Activated CD8-positive, alpha-beta T cell treated with anti-CD3 and anti-CD28 coated beads, Interleukin-2, amount 10 ng/mL, durations not matched to agents 7 days and 5 days (primary cell): ENCODE measurements at places on chromosomes 7 and 10.

DNA sequence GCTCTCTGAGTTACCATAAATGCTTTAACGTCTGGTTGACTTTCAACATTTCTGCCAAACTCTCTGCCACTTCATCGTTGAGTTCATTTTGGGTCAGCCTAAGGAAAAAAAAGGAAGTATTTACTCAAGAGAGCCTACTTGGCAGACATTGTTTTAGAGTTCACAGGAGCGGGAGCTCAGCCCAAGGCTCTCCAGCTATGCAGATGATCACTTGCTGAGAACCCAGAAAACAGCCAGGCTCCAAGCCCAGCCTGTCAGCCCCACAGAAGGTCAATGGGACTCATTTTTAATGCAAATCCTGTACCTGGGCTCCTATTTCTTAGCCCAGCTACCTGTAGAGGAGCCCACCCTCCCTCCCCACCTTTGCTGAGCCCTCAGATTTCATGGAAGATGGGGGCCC is 45.5 kb downstream of the NOD1 start:
- DNase-seq: no peak
- peaks cover 11% of the 10 kb centered on the region for H3K4me1 ChIP-seq
- H3K27ac ChIP-seq: no peak overlapping the region
- no peaks in the 10 kb centered on the region for H3K27me3 ChIP-seq

GRCh38 chr10:82358486-82359099 is 483.6 kb downstream of the NRG3 start:
- no peak overlapping the region for H3K4me3 ChIP-seq
- no peak overlapping the region for H3K27ac ChIP-seq
- H3K4me1 ChIP-seq: no peaks in the 10 kb centered on the region
- H3K27me3 ChIP-seq: no peaks in the 10 kb centered on the region
- H3K36me3 ChIP-seq: no peaks in the 10 kb centered on the region

- H3K27ac ChIP-seq: no peak overlapping the region
- no peak for DNase-seq
- H3K36me3 ChIP-seq: no peaks in the 10 kb centered on the region
- no peak overlapping the region for H3K4me3 ChIP-seq
Observed at GRCh38 chr7:86201767-86202166, 441.9 kb upstream of the GRM3 start.

DNA sequence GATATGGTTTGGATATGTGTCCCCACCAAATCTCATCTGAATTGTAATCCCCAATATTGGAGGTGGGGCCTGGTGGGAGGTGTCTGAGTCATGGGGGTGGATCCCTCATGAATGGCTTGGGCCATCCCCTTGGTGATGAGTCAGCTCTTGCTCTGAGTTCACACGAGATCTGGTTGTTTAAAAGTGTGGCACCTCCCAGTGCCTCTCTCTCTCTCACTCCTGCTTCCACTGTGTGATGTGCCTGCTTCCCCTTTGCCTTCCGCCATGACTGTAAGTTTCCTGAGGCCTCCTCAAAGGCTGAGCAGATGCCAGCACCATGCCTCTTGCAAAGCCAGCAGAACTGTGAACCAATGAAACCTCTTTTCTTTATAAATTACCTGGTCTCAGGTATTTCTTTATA is 4.8 kb upstream of the GCK start:
- no peak overlapping the region for H3K27ac ChIP-seq
- no peak overlapping the region for H3K4me3 ChIP-seq
- peaks cover 6% of the 10 kb centered on the region for H3K27me3 ChIP-seq
- DNase-seq: no peak
- H3K36me3 ChIP-seq: no peaks in the 10 kb centered on the region

GRCh38 chr7:31476941-31477677 is 36.8 kb upstream of the ITPRID1 start:
- no peak overlapping the region for H3K27ac ChIP-seq
- no peaks in the 10 kb centered on the region for H3K4me1 ChIP-seq
- DNase-seq: no peak
- no peak overlapping the region for H3K4me3 ChIP-seq
- H3K36me3 ChIP-seq: no peaks in the 10 kb centered on the region

DNA sequence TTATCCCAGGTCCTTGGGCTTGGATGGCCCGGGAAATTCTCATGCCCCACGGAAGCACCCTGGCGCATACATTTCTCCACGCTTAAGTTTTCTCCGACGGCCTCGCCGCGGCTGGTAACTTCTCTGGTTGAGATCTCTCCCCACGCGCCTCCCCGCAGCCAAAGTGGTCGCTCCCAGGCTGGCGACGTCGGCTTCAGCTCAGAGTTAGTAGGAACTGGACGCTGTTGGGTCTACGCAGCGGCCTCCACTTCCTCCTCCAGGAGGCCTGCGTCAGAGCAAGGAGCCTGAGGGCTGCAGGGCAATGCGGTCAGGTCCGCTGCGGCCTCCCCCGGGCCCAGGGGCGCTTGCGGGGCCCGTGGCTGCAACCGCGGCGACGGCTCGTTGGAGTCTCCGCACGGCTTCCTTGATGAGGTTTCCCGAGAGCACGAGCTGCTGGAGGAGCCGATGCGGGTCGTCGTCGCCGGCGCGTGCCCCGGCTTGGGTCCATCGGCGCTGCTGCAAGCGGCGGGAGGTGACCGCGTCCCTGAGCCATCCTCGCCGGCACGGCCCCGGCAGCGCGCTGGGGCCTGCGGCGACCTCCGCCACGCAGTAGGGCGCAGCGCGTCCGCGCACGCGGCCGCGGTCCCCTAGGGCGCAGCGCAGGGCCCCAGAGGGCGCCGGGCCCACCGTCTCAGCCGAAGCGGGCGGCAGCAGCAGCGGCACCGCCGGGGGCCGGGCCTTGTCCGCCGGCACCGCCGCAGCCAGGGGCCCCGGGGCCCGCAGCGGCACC is 744 bp downstream of the FRAT2 start:
- H3K4me3 ChIP-seq: peak overlapping the region; percentile 75
- peak overlapping the region; percentile 91 for H3K27ac ChIP-seq
- H3K36me3 ChIP-seq: peaks cover 27% of the 10 kb centered on the region
- H3K27me3 ChIP-seq: peaks cover 22% of the 10 kb centered on the region
- DNase-seq: peak; percentile 53

DNA sequence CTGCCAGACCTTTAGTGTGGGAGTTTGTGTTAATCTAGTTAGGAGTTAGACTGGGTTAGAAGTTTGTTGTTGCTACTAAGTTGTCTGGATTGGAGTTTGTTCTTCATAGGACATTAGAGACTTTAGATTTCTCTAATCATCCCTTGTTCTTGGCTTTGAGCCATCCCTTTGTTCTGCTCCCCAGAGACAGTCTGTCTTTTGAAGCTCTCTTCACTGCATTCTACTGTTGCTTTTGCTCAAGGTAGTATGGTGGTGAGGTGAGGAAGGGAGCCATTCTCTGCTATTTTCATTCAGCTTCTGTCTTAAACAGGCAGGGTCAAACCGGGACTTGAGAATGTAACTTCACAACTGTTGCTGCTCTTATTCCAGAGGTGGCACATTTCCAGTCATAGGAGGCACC is 10.4 kb upstream of the TARP start:
- H3K27me3 ChIP-seq: no peaks in the 10 kb centered on the region
- H3K36me3 ChIP-seq: no peaks in the 10 kb centered on the region
- peaks cover 2% of the 10 kb centered on the region for H3K4me1 ChIP-seq
- no peak overlapping the region for H3K27ac ChIP-seq

DNA sequence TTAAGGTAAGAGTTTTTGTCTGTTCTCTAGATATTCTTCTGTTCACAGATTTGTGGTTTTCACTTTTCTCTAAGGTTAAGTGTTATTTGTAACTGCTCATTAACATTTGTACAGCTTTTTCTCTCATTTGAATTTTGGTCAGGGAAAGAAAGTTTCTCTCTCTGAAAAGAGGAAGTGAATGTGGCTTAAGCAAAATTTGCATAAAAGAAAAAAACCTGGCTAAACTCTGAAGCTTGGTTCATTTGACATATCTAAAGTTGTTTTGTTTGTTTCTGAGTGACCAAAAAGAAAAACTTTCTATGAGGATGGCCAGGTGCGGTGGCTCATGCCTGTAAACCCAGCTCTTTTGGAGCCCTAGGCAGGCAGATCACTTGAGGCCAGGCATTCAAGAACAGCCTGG is 22.0 kb upstream of the SLC26A4 start:
- no peak for DNase-seq
- peak overlapping the region; percentile 27 for H3K4me3 ChIP-seq
- peak overlapping the region; percentile 78 for H3K27ac ChIP-seq
- H3K27me3 ChIP-seq: peaks cover 12% of the 10 kb centered on the region

DNA sequence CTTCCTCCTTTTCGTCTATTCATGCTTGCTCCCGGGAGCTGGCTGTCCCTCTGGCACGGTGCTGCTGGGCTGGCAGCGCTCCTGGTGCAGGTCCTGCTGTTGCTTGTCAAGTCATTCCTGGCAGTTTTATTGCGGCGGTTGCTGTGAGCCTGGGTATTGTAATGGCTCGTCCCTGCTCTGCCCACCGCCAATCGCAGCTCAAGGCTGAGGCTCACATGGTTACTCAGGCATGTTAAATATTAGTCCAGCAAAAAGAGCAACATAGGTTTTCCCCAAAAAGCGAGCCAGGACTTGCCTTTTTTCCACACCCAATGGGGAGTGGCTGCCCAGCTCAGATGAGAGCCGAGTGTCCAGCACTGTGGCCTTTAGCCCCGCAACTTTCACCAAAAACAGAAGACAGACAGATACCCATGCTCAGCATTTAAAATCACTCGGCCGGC is 492.9 kb upstream of the FOXK1 start:
- no peaks in the 10 kb centered on the region for H3K36me3 ChIP-seq
- no peak overlapping the region for H3K27ac ChIP-seq
- H3K4me3 ChIP-seq: no peak overlapping the region
- no peaks in the 10 kb centered on the region for H3K27me3 ChIP-seq
- H3K4me1 ChIP-seq: peaks cover 1% of the 10 kb centered on the region
- no peak for DNase-seq

DNA sequence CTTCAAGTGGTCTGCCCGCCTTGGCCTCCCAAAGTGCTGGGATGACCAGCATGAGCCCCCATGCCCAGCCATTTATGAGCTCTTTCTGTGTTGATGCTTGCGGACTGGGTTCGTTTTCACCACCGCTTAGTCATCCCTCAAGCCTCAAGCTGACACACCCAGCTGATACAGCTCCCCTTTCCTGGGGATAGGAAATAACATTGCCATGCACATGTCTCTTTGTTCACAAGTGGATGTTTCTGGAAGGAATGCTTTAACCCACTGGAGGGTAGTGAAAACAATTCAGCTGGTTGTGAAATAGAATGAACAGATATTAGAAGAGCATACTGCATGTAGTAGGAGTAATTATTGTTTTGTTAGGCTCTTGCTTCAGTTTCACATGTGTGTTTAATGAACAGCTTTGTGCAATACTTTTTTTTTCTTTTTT is 8.5 kb upstream of the METTL27 start:
- DNase-seq: no peak
- no peak overlapping the region for H3K27ac ChIP-seq
- H3K4me3 ChIP-seq: no peak overlapping the region
- no peaks in the 10 kb centered on the region for H3K36me3 ChIP-seq

- DNase-seq: peak; percentile 44
- no peaks in the 10 kb centered on the region for H3K27me3 ChIP-seq
- no peak overlapping the region for H3K4me3 ChIP-seq
- peaks cover 35% of the 10 kb centered on the region for H3K4me1 ChIP-seq
Observed at GRCh38 chr7:2760098-2760889, 72.3 kb downstream of the AMZ1 start.

DNA sequence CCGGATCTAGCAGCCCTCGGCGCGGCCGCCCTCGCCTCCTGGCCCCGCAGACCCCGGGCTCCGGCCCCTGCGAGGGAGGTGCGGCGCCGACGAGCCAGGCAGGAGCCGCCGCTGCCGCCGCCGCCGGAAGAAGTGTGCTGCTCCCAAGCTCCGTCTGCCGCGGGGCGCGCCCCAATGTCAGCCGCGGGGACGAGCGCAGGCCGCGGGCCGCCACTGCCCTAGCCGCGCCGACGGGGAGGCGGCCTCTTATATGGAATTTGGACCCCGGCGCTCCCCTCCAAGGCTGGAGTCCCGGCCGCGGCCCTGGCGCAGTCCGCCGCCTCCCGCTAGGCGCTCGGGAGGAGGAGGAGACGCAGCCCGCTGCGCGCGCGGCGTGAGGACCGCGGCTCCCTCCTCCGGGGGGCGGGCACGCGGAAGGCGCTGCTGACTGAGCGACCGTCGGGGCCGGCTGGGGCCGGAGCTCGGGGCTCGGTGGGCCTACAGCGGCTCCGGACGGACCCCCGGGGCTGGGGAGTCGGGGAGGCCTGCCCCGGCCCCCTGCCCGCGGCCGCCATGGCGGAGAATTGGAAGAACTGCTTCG is at the start of gene TRIM8:
Gene TRIM8 (plus strand): TSS at position 414 of the 580 bp plus-strand sequence. CDS start 139 bp downstream, at position 553.
- peaks cover 38% of the 10 kb centered on the region for H3K4me1 ChIP-seq
- peak within 1 kb of the TSS; percentile 99 for H3K4me3 ChIP-seq
- peaks cover 24% of the 10 kb centered on the region for H3K36me3 ChIP-seq
- DNase-seq: peak; percentile 67
- H3K27me3 ChIP-seq: peaks cover 4% of the 10 kb centered on the region

DNA sequence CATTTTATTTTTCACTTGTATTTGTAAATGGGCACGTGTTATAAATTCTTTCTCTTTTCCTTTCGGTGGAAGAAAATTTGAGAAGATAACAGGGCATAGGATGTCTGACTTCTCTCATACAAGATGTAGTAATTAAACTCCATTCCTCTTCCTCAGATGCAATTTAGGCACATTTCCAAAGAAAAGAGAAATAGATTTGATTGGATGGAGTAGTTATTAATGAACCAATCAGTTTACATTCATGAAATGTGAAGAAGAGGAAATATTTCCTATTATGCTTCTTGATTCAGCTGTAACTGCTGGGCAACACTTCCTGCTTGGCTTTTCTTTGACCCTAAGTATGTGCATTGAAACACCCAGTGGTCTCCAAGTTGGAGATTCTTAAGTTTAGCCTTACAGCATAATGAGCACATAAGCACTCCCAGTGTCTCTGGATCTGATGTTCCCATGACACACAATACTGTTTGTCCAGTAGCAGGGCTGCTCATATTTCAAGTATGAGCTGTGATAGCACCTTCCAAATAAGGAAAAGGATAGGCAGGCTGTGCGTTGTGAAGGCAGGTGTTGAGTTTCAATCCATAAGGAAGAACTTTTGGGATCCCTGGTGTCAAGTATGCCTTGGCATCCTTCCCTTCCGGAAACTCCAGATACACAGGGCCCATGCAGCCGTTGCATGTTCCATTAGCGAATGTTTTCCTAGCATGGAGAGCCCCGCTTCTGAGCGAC is 33.4 kb upstream of the COBL start:
- H3K4me1 ChIP-seq: no peaks in the 10 kb centered on the region
- H3K27ac ChIP-seq: no peak overlapping the region
- H3K36me3 ChIP-seq: no peaks in the 10 kb centered on the region
- peaks cover 4% of the 10 kb centered on the region for H3K27me3 ChIP-seq

- H3K27ac ChIP-seq: no peak overlapping the region
- H3K27me3 ChIP-seq: no peaks in the 10 kb centered on the region
- H3K4me3 ChIP-seq: no peak overlapping the region
- H3K4me1 ChIP-seq: no peaks in the 10 kb centered on the region
- DNase-seq: no peak
Observed at GRCh38 chr10:123301077-123301857, 147.1 kb downstream of the BUB3 start.

DNA sequence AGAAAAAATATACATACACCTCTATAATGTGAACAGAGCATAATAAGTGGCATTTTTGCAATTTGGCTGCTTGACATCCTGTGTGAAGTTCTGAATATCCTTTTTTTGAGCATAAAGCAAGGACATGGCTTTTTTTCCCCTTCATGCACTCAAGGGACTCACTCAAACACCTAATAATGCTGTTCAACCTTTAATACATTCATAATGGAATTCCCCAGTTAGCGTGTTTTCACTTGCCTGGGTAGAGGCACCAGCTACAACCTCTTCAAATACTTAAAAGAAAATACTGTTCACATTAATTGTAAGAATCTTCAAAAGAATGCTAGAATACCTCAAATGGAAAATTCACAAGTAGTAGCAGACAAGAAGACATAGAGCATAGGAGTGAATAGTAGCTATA is 316.8 kb downstream of the PCDH15 start:
- H3K36me3 ChIP-seq: no peaks in the 10 kb centered on the region
- H3K4me3 ChIP-seq: no peak overlapping the region
- no peak for DNase-seq
- H3K27ac ChIP-seq: no peak overlapping the region
- H3K27me3 ChIP-seq: no peaks in the 10 kb centered on the region
